ENCODE measurements at places on chromosomes 12 and 14.

DNA sequence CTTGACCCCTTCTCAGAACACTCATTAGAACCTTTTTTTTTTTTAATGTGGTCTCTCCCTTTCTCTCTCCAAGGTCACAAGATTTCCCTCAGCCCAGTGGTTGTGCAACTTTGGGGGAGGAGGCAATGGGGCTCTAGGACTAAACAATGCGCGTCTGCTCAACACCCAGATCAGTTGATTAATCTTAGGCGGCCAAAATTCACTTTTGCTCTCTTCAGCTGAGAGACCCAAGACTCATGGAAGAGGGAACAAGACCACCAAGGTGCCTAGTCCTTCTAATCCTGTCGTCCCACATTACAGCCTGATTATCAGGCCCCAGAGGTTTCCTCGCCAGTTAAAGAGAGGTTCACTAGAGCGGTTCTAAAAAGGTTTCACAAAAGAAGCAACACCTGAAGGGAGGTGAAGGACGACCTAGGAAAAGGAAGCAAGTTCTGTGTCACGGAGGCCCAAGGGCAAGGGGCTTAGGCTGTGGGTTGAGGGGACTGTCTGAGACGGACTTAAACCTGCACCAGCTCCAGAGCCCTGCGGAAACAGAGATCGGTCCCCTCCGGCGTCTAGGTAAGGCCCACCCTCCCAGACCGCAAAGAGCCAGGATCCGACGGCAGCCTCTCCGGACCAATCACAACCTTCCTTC, 824 bp upstream of the TARBP2 start:
- DNase-seq = no peak

DNA sequence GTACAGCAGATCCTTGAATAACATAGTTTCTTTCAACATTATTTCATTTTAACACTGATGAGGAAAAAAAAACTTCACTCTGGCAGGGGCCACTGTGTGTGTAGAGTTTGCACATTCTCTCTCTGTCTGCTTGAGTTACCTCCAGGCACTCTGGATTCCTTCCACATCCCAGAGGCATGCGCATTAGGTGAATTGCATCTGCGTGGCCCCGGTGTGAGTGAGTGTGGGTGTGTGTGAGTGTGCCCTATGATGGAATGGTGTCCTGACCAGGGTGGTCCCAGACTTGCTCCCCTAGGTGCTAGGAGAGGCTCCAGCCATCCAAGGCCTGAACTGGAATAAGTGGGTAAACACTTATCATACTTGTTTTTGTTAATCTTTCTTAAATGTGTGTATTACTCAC, 90.6 kb upstream of the LRIG3 start:
- no peak for DNase-seq

GRCh38 chr12:3572560-3572959, 81.6 kb downstream of the PRMT8 start:
- no peak for DNase-seq

GRCh38 chr12:108744021-108744897, 12.9 kb upstream of the CORO1C start:
- no peak for DNase-seq

GRCh38 chr14:80278293-80279023, 67.2 kb upstream of the DIO2 start:
- DNase-seq = no peak

DNA sequence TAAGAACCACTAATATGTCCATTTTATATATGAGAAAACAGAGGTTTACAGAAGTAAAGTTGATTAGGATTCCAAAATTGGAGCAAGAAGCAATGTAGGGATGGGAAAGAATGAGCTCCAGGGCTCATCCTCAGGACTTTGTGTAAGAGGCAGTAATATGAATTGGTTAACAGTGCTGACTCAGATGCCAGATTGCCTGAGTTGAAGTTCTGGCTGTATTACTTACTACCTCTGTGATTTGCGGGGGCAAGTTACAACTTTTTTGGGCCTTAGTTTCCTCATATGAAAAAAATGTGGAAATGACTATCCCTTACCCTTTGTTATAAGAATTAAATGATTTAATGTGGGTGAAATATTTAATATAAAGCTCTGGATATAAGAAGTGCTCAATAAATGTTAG, 35.1 kb upstream of the PPP2R5E start:
- DNase-seq = no peak

DNA sequence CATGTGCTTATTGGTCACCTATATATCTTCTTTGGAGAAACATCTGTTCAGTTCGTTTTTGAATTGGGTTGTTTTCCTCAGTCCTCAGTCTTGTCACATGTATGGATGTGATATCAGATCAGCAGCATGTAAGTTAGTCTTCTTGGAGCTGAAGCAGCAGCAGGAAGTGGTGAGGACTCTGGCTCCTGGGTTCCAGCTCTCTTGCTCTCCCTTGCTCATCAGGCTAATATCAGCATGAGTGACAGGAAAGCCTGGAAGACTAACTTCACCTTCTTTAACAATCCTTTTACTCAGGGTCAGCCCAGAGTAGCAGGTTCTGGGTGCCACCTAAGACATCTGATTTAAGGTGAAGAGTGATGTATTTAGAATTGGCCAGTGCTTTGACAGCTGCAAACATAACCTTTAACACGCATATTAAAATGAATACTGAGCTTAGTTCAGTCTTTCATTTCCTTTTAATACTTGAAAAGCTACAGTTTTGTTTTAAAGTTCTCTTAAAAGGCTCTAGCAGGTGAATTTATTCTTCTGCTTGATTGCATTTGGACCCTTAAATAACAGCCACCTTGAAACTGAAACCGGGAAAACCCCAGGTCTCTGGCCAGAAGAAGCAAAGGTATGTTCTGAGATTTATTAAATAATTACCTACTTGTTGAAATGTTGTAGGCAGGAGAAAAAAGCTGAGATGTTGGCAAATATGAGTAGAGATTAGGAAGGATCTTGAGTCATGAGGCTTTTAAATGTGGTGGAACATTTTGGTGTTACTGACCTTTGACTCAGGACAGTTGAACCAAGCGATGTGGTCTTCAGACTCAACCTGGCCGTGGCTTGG, 54.3 kb downstream of the DRAM1 start:
- no peak for DNase-seq

DNA sequence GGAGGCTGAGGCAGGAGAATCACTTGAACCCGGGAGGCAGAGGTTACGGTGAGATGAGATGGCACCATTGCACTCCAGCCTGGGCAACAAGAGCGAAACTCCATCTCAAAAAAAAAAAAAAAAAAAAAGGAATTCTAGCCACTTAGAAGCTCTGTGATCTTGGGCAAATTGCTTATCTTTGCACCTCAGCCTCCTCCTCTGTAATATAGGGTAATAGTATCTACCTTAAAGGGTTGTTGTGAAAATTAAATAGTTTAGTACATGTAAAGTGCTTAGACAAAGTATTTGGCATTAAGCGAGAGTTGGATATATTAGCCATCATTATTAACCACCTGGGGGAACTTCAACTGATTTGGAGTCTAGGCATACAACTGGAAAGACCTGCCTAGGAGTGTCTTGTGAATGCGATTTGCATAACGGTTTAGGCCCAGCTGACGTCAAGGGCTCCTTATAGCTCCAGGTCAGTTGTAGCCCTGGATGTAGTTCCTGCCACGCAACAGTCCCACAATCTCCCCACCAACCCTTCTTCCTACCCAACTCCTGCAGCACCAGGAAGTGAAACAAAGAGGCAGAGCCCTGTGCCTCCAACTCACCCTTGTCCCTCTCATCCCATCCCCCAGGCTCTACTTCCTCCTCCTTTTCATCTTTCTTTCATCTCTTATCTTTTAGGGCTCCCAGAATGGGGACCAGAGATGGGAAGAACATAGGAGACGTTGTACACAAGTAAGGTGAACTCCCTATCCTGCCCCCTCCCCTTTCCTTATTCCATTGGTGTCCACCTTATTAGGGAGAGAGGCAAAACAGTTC, 2.1 kb upstream of the IL23A start:
- no peak for DNase-seq

- no peak for DNase-seq
Observed at GRCh38 chr12:47721431-47721973, 3.8 kb downstream of the ENDOU start.

DNA sequence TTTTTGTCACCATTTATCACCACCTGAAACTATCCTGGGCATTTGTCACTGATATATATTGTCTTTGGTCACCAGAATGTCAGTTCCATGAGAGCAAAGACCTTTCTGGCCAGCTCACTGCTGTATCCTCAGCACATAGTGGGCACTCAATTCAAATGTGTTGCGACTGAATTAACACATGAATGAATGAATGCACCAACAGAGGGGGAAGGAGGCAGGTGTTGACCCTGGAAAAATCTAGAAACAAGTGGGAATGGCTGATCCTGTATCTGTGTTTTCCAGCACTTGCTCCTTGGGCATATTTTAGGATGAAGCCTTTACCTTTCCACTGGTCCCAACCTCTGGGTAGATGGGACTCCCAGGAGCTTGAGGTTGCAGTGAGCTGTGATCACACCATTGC, 3.4 kb upstream of the NCOR2 start:
- no peak for DNase-seq

GRCh38 chr14:64400829-64401459, 12.8 kb downstream of the MTHFD1 start:
- no peak for DNase-seq

- DNase-seq = no peak
Observed at GRCh38 chr12:124599074-124599999, 31.9 kb upstream of the NCOR2 start.

DNA sequence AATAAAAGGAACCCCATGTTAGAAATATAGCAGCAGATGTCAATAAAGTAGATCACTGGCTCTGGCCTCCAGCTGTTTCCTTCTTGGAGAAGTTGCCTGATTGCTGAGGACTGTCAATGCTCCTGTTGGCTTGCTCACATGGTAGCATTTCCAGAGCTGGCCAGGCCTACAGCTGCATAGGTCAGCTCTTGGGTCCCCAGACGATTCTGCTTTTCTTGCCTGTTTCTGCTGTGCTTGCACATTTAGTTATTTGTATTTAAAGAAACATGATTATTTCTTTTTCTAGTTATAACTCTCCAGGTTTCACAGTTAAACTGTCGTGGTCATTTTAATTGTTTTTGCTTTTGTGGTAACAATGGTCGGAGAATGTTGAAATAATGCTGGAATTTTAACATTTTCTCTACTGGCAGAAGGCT, 7.2 kb downstream of the NAV3 start:
- DNase-seq = no peak

DNA sequence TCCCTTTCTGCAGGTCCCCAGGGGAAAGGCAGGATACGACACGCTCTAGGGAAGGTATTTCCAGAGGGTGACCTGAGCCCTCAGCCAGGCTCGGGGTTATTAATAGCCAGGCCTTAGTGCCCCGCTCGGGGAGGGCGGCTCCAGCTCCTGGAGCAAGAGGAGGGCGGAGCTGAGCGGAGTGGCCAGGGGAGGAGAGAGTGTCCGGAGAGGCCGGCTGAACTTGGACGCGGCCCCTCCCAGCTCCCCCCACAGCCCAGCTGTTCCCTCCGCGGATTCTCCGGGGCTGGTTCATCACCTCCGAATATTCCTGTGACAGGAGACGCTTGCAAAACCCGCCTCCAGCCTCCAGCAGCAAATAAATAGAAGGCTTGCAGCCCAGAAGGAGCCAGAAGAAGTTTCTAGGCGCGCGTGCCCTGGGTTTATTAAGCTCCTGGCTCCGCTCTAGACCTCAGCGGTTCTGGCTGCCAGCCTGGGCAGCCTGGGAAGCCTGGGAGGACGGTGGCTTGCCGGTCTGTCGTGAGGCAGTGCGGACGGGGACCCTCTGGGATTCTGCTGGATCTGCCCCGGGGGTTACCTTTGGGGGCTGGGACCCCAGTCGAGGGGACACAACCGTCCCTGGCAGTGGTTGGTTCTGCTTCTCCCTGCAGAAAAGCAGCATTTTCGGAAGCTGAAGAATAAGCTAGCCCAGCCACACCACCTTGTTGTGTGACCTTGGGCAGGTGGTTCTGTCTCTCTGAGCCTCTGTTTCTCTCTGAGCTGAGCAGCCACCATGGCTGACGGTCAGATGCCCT, at the start of gene HSPB8:
Gene HSPB8 (plus strand): TSS at position 388 of the 791 bp plus-strand sequence. CDS start 382 bp downstream, at position 770.
- no peak for DNase-seq

GRCh38 chr12:73833746-73834145, 703.9 kb upstream of the ATXN7L3B start:
- no peak for DNase-seq

Data from activated CD8-positive, alpha-beta memory T cell treated with anti-CD3 and anti-CD28 coated beads for 48 hours (primary cell).